ENCODE measurements at places on chromosomes 16 and 17.

GRCh38 chr16:53094013-53094630, 39.3 kb downstream of the CHD9 start:
- DNase-seq = no peak

GRCh38 chr16:75745823-75746222, 19.5 kb upstream of the CPHXL start:
- DNase-seq = no peak

DNA sequence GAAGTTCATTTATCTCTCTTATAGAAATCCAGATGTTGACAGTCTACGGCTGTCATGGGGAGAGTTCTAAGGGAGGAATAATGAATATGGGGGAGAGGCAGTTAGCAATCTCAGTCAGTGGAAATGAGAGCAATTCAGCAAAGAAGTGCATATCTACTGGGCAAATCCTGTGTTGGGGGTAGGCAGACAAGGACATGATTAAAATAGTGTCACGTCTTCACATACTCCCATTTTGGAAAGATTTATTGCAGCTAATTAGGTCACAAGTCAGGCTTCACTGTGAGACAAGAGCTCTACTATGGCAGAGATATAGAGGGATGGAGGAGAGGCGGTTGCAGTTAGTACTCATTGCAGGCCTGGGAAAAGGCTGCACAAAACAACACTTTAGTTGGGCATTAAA, 29.8 kb downstream of the LRRC36 start:
- DNase-seq = no peak

DNA sequence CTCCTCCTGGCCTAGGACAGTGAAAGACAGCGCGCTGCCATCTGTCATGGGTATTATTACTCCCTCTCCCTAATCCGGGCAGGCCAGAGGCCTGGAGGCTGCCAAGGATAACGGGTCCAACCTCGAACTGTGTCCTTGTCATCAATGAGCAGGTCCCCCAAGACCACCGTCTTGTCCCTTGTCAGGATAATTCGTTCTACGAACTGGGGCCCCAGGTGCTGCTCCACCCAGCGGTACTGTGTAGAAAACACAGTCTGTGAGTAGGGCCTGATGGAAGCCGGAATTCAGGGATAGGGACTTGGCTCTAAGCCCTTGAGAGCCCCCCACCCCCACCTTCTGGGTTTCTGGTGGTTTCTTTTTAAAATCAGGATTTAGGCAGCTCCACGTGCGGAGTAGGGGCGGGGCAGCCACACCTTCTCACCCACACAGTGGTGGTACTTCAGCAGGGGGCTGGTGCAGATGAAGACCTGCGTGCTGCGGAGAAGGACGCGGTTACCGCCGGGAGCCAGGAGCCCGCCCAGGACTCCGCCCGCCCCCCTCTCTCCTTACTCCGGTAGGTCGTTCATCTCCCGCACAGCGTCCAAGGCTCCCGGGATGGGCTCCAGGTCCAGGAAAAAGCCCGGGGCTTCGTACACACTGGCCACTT, 787 bp downstream of the NT5C start:
- peak; percentile 91 for DNase-seq

GRCh38 chr17:63622574-63623390, 565 bp downstream of the MAP3K3 start:
- peak; percentile 72 for DNase-seq

GRCh38 chr17:36597866-36598777, 3.3 kb upstream of the MRM1 start:
- DNase-seq = no peak

DNA sequence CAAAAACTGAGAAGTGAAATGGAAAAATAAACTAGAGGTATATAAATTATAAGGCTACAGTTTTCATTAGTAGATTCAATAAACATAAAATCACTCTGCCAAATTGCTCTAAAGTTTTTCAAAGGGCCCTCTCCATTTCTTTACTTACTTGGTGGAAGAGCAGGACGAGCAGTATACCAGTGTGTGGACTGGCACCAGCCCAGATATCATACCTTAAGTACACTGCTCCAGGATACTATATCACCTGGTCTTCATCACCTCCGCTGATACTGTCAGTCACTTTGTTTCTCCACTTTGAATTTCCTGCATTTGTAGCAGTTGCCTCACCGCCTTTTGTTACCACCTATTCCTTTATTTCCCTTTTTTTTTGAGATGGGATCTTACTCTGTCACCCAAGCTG, 37.6 kb downstream of the MAP3K3 start:
- no peak for DNase-seq

GRCh38 chr16:67822511-67822910, 15.8 kb downstream of the TSNAXIP1 start:
- no peak for DNase-seq

All from GM23338 (cell line).